ENCODE measurements at places on chromosomes 12 and 14.

GRCh38 chr12:42918443-42918842 lies 328.9 kb upstream of the PRICKLE1 start:
- no peak for DNase-seq

- no peak for DNase-seq
Observed at GRCh38 chr12:71602761-71603577, 60.7 kb downstream of the ZFC3H1 start.

DNA sequence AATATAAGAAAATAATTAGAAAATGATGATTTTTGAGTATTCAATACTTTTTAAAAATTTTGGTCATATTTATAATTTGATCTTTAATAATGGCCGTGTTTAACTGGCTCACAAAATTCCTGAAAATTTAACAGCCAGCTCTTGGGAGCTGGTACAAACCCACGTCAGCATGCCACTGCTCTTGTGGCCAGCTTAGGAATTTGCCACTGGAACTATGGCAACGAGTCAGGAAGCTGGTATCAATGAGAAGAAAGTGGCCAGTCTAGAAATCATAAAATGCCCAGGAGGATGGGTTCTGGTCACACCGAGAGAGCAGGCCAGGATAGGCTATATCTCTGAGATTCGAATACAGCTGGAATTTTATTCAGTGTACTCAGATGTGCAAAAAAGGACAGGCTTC lies 72.2 kb upstream of the PLEKHG3 start:
- no peak for DNase-seq

- DNase-seq: no peak
Observed at GRCh38 chr12:27975222-27976136, 2.9 kb upstream of the PTHLH start.

GRCh38 chr14:20472536-20473169 lies 3.4 kb downstream of the PNP start:
- no peak for DNase-seq

DNA sequence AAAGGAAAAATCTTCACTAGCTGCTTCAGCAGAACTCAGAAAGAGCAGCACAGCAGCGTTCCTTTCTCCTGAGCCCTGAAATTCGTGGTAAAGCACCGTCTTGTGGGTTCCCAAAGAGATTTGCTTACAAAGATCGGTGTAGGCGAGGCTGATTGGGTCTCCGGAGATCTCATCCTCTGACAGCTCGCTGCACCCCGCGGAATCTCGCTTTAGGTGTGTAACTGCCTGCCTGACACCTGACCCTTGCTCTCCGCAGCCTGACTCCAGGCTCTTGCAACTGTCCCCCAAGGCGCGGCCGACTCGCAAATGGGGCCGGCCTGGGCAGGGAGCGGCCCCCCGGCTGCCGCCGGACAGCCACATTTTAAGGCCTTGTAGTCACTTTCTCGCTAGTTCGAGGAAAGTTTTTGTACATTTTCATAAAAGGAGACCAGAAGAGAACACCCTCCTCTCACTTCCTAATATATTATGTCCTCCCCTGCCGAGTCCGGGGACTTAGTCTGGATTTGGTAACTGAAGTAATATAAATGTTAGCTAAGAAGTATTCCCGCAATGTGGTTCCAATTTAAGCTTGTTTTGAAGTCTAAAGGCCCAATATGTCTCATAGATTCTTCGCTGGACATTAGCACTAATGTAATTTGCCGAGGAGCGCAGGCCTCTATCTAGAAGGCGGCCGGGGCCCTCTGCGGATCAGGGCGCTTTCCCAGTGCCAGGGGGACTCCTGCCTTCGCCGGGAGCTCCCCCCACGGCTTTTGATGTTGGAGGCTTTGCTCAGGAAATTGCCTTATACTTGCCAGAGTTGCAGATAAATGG lies 177.3 kb upstream of the CDKN3 start:
- DNase-seq: no peak

Measured in activated CD4-positive, CD25-positive, alpha-beta regulatory T cell treated with anti-CD3 and anti-CD28 coated beads, Interleukin-2, amount 50 U/mL, for 16 hours (primary cell).